ENCODE measurements at places on chromosomes 2 and 18. TPM values are rescaled to one million over a fixed set of nuclear protein-coding genes. Genes with fewer than 3 reads are reported as not detected.

The SKOR2 gene
- not detected for total RNA-seq

The CHRND gene
- total RNA-seq: not detected

The TTR gene
- total RNA-seq: not detected

The TNFAIP6 gene
- 104 TPM for total RNA-seq

The RTP5 gene
- total RNA-seq: not detected

The PRKAG3 gene
- not detected for total RNA-seq

The INHA gene
- 0.46 TPM for total RNA-seq

Data from smooth muscle cell of bladder (primary cell).